ENCODE measurements at places on chromosomes 12 and 14. TPM values are rescaled to one million over a fixed set of nuclear protein-coding genes. Genes with fewer than 3 reads are reported as not detected.

Gene SCN8A
- total RNA-seq: 1.1 TPM

DNA sequence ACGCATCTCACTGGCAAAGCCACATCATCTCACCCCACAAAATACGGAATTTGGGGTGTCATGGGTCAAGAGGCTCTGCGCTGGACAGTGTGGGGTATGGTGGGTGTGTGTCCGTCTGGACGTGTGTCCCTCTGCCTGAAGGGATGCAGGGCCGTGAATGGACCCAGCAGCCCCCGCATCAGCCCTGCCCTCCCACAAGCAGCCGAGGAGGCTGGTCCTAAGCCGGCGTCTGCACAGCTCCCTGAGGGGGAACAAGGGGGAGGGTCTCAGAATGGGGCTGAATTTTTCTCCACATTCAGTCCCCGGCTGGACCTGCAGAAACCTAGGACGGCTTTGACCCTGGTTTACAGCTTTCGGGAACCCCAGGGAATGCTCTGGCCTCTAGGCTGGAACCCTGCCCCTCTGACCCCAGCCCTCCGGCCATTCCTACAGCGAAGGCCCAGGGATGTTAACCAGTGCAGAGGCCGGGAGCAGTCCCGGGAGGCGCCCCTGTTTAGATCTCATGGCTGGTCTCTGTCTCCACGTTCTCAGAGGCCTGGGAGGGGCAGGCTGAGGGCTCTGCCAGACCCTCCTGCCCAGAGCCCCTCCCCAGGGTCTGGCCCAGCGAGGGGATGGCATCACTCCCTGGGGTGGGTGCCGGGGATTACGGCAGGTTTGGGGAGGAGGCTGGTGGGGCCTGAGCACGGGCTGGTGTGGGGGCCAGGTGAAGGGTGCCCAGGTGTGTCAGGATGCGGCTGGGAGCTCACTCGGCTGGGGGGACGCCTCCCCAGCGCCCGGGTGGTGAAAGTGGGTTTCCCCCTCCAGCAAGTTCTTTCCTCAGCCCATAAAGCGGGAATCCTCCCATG is 156.5 kb upstream of the C14orf180 start:
- DNase-seq: peak; percentile 60

Gene ADCY4
- total RNA-seq: 4.7 TPM

Gene NGB
- not detected for total RNA-seq

- peak; percentile 19 for DNase-seq
Measured at GRCh38 chr12:89280833-89281538, 71.3 kb downstream of the DUSP6 start.

DNA sequence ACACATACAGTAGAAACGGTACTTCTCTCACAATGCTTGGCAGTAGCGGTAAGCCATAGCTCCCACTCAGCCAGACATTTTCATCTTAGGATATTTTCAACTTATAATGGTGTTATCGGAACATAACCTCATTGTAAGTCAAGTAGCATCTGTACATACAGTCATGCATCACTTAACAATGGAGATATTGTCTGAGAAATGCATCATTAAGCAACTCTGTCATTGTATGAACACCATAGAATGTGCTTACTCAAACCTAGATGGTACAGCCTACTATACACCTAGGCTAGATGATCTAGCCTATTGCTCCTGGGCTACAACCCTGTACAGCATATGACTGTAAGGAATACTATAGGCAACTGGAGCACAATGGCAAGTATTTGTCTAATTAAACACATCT is 40.8 kb downstream of the RPS6KA5 start:
- no peak for DNase-seq

Gene RND1
- total RNA-seq: 3.9 TPM

DNA sequence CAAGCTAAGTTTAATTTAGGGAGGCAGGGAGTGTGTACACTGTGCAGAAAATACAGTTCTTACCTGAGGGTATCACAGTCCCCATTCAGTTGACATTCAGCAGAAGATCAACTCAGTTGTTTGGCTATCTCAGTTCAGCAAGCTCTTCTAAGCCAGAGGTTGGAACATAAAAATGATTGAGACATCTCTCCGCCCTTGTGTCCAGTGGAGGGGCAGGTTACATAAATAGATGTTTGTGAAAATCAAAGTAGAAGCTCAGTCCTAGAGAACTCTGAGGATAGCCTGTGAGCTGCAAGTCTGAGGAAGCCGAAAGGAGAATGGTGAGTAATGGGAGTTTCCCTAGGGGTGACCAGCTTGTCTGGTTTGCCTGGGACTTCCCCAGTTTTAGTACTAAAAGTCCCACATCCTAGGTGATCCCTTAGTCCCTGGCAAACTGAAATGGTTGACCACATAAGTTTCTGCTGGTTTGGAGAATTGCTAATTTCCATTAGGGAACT is 251.4 kb upstream of the ATP2B1 start:
- DNase-seq: no peak

Gene KCNMB4
- 3.2 TPM for total RNA-seq

DNA sequence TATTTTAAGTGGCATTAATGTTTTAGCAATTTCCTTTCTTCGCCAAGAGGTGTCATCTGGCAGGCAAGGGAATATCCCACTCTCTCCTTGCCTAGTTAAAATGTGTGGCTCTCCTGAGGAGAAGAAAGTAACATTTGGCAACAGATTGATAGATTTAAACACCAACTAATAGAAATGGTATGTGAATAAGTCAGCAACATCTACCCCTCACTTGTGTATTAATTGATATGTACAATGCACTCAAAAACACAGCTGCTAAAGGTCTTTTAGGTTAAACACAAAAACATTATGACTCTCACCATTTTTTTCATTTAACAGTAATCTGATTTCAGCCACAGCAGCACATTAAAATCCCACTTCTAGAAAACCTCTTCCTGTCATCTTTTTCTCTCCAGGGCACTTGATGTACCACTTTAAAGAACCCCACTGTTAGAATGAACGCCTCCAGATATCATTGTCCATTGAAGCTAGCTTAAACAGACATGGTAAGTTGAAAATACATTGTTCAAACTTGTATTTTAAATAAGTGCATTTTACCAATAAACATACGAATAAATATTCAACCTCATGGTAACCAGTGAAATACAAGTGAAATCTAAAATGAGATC is 151.7 kb downstream of the RPAP3 start:
- no peak for DNase-seq

Gene PGF
- total RNA-seq: not detected

Gene KRT2
- total RNA-seq: 0.62 TPM

- DNase-seq: no peak
Measured at GRCh38 chr12:45560689-45561088, 168.8 kb upstream of the ARID2 start.

DNA sequence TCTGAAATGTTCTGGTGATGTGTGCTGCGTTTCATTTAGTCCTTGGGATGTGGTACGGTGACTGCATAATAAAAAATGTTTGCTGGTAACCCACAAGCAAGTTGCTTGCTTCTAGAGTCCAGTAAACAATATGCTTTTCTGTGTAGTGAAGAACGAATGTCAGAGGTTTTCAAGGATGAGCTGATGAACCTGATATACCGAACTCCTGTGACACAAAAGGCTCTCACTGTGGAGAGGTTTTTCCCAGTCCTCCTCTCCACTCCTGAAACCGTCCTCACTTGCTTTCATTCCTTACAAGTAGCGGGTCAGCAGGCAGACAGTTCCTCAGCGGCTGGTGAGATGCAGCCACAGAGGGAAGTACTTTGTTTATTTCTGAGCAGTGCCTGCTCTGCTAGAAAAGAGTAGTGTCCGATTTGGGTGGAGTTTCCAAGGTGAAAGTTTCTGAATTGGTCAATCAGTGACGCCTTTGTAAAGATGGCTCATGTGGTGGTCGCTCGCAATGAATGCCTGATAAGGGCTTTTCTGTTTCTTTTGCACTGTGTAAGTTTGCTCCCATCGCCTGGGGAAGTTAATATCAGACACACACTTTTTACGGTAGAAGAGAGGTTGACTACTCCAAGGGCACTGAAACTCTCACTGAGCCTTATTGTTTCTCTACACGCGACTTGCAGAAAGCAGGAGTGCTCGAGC is 3.0 kb downstream of the ETV6 start:
- no peak for DNase-seq

GRCh38 chr12:128298091-128298748 is 31.2 kb downstream of the TMEM132C start:
- no peak for DNase-seq

DNA sequence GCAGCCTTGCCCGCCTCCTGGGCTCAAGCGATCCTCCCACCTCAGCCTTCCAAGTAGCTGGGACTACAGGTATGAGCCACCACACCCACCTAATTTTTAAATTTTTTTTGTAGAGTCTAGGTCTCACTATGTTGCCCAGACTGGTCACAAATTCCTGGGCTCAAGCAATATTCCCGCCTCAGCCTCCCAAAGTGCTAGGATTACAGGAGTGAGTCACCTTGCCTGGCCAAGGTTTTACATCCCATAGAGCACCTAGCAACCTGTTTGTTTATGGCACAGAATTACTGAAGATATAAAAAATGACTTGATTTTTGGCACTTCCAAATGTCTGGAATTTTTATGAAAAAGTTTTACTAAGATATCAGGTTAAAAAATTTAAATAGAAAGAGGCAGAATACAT is 16.5 kb downstream of the MYO1A start:
- no peak for DNase-seq

GRCh38 chr14:87321548-87321947 is 671.4 kb downstream of the GALC start:
- no peak for DNase-seq

GRCh38 chr12:100778967-100779590 is 15.5 kb upstream of the ANO4 start:
- DNase-seq: no peak

Gene DHRS2
- total RNA-seq: not detected

Gene MIPOL1
- total RNA-seq: not detected

Gene ITGB7
- 353 TPM for total RNA-seq

Gene SLC48A1
- total RNA-seq: 11.5 TPM

Gene CLEC9A
- total RNA-seq: not detected

Gene CPNE6
- not detected for total RNA-seq

DNA sequence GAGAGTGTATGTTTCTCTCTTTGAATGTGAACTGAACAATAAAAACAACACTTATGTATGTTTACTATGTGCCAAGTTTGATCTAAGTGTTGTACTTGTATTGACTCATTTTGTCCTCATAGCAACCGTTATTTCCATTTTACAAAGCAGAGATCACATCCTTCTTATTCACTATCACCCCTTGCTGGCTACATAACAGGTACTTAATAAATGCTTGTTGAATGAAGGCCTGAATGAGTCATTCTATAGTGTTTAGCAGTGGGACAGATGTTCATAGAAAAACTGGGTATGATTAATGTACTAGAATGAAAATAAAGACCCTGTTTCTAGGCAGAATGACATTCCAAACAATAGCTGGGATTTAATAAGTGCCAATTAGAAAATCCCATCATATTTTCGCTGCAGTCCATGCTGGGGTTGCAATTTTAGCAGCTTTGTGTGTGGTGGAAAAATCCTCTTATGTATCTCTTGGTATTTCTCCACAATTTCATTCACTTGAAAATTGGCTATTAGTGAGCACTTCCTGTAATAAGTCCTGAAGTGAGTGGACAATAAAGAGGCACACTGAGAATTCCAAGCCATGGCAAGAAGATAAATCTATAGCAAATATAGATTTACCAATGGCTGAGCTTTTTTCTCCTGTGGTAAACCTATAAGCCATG is 86.0 kb downstream of the FAR2 start:
- DNase-seq: no peak

DNA sequence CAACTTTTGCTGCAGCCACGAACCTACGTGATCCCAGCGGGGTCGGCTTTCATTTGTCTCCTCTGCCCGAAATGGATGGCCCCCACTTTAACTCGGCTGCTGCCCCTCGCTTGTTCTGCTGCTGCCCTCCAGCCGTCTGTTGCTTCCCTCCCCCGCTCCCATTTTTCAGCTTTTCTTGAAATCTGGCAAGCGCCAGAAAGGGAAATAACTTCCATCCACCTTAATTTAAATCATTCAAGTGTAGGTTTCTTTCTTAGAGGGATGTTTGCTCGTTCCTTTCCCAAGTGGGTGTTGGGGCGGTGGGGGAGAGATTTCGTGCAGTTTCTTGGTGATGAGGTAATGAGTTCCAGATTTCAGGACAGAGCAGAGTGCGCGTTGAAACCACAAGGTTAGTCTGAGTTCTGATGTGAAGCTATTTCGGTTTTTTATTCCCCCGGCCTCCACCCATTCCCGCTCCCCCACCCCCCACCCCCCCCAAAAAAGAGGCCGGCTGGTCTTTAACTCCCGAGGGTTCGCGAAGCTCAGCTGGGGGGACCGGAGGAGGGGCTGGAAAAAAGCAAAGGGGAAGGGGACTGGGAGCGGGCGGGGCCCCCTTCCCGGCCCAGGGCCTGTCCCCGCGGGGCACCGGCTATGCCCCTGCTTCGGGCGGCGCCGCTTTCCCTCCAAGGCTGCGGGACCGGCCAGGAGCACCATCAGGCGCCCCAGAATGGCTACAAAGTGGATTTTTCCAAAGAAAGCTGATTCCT is 2.2 kb upstream of the ZFP36L1 start:
- no peak for DNase-seq

DNA sequence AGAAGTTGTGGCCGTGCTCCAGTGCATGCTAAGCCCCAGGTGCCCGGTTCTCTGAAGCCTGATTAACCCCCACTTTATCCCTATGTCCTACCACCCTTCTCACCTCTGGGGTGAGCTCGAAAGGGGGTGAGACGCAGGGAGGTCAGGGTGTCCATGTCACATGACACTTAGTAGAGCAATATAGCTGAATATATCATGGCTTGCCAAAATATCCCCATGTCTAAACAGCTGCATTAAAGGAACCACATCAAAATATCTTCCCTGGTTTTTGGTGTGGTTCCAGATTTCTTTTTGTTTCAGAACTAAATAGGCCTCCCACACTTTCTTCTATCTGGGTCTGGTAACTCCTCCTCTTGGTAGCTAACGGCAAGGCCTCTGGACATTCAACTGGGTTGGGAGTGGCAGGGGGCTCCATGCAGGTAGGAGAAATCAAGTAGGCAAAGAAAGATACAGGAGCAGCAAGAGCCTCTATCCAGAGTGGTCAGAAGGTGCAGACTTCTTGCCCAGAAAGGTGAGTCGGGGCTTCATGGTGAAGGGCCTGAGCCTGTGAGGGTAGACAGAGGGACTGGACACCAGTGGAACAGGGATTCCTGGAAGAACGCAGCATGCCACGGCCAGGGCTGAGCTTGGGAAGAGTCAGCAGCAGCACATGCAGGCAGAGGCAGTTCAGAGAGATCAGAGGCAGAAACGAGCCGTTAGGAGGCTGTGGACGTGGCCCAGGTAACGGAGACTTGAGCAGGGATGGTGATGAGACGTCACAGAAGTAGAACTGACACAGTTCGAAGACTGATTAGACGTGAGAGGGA is 202.8 kb upstream of the DIO3 start:
- no peak for DNase-seq

DNA sequence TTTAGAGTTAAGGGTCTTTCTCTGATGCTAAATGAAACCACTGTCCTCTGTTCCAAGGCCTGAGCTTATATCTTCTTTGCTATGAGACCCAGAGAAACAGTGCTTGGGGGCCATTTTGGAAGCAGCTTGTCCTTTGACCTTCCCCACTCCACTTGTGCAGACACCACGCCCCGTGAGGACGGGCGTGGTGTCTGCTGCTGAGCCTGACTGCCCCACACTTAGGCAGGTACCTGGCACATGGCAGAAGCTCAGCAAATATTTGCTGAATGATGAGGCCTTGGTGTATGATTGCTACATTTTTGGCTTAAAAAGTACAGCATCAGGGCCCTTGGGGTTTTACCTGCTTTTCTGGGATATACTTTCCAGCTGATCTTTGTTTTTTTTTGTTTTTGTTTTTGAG is 69.9 kb downstream of the RASSF3 start:
- DNase-seq: no peak

Gene KRT79
- total RNA-seq: not detected

- no peak for DNase-seq
Measured at GRCh38 chr12:1189163-1189562, 198.1 kb downstream of the ERC1 start.

Data from naive thymus-derived CD8-positive, alpha-beta T cell (primary cell).